ENCODE measurements at places on chromosomes 7 and 10.

DNA sequence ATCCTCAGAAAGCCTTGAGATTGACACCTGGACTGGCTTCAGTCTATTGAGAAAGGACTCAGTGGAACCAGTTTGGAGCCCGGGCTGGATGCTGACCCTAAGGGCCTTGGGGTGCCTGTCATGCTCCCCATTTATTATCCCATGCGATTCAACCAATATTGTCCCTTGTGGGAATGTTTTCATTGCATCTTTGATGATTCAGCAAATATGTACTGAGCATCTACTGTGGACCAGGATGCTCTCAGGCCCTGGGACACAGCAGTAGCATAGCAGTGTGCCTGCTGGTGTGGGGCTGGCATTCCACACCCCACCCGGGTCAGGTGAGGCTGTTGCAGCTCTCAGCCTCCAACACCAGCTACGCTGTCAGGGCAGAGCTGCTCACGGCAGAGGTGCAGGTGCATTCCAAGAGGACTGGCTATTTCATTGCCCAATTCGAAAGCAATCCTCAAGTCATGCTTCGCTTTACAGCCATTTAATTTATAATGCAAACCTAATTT, 586.0 kb downstream of the TCERG1L start:
- no peak for DNase-seq

- no peak for DNase-seq
These were observed 70.1 kb downstream of the RELN start for GRCh38 chr7:103919272-103919868.

- DNase-seq = no peak
These were observed 398.8 kb upstream of the KLF6 start for GRCh38 chr10:4183761-4184261.

- DNase-seq = no peak
These were observed 44.8 kb downstream of the MYOF start for GRCh38 chr10:93437086-93437945.

DNA sequence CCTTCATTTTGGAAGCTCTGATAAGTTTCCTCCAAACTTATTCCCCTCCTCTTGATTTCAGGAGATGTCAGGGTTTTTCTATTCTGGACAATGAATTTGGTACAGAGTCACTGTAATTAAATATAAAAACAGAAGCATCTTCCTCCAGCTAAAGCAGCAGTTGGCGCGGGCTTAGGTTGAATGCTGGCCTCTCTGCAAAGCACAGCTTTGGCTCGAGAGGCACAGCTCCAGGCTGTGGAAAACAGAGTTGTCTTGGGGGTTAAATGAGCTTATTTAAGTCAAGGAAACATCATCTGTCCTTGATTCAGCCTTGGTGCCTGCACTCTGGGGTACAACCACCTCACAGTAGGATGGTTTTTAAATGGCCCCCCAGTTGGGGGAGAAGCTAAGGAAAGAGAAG, 35.0 kb upstream of the PDCD4 start:
- DNase-seq = no peak

GRCh38 chr7:28517206-28517605, 104.9 kb downstream of the CREB5 start:
- DNase-seq = no peak

DNA sequence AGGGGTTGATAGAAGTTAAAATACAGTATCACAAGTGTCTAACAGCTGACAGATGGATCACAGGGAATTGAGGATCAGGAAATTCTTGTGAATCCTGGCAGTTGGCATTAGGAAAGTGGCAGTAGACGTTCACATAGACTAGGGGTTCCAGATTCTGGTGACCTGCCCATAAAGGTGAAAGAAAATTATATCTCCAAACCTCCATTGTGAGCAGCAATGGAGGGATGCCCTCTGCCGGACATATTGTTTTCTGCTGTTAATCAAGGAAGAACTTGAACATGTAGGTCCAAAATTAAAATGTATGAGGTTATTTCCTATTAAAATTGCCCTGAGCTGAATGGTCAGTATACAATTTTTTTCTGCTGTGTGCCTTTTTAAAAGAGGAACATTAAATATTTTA, 5.1 kb downstream of the NME8 start:
- no peak for DNase-seq

DNA sequence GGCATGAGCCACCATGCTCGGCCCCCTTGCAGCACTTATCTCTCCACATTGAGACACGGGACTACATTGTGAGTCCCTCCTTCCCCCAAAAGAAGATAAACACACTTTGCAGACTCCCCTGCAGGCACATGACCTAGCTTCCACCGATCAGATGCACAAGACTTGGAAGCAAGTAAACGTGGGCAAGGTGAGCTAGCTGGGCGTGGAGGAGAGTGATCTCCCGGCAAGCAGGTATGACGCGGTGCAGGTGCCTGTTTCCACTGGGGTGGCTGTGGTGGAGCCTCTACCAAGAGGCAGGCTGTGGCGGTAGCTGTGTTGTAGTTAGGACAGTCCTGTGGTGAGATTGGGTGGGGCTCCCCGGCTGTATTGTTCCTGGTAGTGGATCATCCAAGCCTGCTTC, 7.7 kb upstream of the COMTD1 start:
- DNase-seq = no peak

Measured in stimulated activated CD4-positive, alpha-beta T cell treated with anti-CD3 and anti-CD28 coated beads, Interleukin-1b, Interleukin-23, amount 100 ng/mL, for 1 hour (primary cell).